SK-N-DZ (cell line): ENCODE measurements at places on chromosomes 3 and 15.

DNA sequence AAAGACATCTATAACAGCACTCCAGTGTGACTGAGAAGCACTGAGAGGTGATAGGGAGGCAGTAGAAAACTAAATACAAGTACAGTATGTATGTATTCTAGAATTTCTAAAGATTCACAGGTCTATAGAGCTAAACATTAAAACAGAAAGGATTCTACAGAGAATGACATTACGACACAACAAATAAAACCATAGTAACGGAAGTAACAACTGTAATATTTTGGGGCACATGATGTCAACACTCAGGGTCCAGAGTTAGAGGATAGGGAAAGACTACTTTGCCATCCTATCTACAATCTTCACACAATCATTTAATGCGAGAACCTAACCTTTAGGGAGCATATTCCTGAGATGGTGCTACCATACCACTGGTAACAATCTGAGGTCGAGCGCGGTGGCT lies 13.6 kb downstream of the UBXN7 start:
- DNase-seq = no peak

- no peak for DNase-seq
Measured at GRCh38 chr15:33729653-33730052, 238.6 kb upstream of the CHRM5 start.

GRCh38 chr3:192816351-192816750 lies 89.0 kb upstream of the FGF12 start:
- peak; percentile 48 for DNase-seq

DNA sequence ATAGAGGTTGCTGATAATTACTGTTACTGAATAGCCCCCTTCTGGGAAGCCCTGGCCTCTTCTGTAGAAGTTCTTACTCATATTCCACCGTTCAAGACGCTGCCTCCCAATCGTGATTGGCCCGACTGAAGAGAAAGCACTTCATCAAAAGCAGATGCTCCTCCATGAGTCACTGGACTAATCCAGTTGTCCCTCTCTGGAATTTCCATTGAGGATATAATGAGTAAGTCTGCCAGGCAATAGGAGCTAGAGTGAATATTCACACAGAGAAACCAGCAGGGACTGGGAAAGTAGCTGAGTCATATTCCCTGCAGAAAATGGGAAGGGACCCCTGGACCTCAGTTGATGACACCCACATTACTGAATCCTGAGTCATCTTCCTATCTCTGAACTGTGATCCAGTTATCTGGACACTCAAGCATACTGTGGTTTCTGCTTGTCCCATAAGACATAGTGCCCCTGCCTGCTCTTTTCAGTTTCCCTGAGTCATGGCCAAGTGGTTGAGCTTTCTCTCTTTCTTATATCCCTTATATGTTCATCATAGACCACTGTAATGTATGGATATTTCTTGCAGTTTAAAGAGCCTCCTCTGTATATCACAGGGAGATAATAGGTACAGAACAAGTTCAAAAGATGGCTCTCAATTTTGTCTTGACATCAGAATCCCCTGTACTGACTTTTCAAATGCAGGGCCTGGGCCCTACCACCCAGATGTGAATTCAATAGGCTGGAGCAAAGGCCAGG lies 151.2 kb upstream of the CDIN1 start:
- DNase-seq = peak; percentile 50
